RKO (cell line): ENCODE measurements at places on chromosomes 13 and 19.

- no peak for DNase-seq
These were observed 6.3 kb downstream of the PLIN3 start for GRCh38 chr19:4861147-4861546.

GRCh38 chr13:74036373-74036772, 97.8 kb downstream of the KLF12 start:
- DNase-seq = no peak

- no peak for DNase-seq
These were observed 4.7 kb downstream of the CCDC8 start for GRCh38 chr19:46408664-46409039.

- DNase-seq = no peak
These were observed 418.1 kb downstream of the SLITRK6 start for GRCh38 chr13:85381082-85381481.

DNA sequence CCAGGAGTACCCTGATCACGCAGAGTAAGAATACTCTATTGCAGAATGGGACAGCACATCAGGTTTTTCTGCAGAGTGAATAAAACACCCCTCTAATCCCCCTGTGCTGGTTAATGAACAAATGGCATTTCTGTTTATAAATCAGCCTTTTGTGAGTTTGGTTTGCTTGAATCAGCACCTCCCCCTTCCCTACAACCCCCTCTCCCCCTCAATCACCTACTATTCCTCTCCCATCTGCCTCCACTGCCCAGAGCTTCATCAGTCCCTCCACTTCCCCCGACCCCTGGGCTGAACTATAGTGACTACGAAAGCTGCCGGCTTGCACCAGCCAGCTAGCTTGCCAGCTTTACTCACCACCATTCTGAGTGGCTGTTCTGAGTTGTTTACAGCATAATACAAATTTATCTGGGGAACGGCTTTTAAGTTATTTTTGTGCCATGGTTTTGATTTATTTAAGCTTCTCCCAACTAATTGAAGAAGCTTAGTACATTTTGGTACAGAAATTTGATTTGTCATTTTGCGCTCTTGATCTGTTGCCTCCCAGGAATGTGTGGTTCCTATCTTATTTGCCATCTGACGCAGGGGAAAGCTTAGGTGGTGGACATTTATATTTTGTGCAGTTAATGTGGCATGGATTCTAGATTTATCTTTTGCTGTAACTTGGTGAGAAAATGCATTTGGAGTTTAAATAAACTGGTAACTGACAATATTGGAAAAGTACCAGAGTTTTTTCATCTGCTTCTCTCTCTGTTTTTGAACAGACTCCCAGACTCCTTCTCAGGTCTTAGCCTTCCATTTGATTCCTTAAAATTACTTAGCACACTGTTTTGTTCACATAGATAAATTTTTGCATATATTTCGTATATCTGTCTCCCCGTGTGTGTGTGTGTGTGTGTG, 41.7 kb upstream of the WDFY2 start:
- DNase-seq = no peak

DNA sequence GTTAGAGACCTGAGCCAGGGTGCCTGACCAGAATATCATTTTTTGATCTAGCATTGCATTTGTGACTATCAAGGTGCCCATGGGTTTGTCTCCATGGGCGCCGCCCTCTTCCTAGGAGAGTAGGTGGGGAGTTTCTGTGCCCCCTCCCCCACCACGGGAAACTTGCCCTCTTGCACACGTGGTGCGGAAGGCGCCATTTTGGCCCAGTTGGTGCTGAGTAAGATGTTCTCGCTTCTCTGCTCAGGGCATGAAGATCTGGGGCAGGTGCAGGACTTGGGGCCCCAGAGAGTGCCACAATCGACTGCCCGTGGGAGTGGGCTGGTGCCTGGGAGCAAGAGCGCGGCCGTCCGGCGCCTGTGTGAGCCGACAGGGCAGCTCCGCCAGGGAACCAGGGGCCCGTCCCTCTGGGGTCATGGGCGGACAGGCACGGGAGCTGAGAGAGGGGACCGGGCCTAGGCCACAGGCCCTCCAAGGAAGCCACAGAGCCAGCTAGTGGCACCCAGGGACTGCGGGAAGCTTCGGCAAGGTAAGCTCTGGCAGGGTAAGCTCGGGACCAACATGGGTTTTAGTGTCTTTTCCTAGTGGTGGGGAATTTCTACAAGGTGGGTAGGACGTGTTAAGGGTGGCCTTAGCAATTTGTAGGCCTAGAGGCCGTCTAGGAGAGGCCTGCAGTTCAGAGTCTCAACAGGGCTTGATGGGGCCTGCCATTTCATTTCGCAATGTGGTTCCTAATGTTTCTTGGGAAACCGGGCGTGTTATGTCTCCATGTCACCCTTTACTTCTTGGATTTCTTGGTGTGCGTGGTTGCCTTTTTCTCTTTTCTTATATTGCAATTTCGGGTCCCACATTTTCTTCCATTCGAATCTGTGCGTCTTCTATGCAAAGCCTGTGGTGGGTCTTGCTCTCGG, 14.5 kb downstream of the SACS start:
- no peak for DNase-seq

- peak; percentile 20 for DNase-seq
These were observed 152.4 kb downstream of the DCLK1 start for GRCh38 chr13:35978607-35979316.

DNA sequence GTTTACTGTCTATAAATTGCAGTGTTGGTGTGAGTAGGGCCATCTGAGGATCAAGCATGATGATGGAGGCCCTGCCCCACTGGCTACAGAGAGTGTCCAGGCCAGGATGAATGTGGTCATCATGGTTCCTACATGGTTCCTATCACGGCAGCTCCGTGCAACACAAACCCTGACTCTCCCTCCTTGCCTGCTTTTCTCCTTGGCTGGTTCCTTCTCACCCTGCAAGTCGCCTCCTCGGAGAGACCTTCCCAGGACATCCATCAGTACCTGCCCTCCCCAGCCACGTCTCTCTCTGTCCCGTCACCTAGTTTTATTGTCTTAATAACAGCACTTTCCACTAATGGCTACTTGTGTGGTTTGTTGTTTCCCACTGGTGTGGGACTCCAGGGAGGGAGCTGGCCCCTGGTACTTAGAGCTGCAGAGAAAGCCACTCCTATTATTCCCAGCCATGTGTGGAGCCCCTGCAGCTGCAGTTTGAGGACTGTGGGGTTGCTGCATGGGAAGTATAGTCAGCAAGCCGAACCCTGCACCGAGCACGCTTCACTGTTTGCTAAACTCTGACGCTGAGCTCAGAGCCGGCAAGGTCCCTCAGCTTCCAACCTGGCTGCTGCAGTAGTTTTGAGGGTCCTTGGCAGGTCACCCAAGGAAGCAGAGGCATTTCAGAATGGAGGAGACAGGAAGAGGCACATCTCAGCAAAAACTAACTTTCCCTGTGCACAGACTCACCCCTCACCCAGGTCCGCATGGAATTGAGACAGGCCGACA, 146.4 kb upstream of the VSTM2B start:
- no peak for DNase-seq

- DNase-seq = no peak
These were observed 38.2 kb downstream of the NFIC start for GRCh38 chr19:3404324-3405260.

GRCh38 chr13:105502193-105502592, 1033.3 kb downstream of the EFNB2 start:
- no peak for DNase-seq

GRCh38 chr13:32989290-32989667, 26.9 kb upstream of the KL start:
- DNase-seq = no peak

DNA sequence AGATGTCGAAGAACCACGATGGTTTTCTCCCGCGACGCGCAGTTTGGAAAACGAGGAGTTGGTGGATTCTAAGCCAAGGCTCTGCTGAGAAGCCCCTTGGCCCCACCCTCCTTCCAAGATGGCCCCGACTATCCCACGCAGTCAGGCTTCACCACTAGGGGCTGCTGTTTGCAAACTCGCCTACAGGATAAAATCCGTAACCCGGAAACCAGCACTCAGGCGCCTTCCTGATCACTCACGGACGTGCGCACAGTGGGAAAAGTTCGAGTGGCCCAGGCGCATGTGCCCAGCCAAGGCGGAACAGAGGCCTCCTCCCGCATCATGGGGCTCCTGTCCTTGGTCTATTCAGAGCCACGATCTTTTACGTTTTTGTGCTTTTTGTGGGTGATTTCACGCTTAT, 19.2 kb upstream of the UQCR11 start:
- peak; percentile 30 for DNase-seq

DNA sequence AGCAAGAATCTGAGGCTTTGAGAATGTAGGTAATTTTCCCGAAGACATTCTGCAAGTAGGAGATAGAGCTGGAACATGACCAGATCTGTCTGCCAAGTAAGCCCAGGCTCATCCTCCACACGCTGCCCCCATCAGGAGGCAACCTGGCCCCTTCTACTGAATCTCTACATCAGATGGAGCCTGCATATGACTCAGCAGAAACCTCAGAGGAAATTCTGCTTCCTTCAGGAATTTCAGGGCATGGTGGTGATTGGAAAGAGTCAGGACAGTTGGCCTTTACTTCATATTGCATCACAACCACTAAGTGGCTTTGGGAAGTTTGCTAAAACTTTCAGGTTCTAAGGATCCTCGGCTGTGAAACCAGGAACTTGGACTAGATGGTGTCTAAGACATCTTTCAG, 85.2 kb downstream of the LRRC63 start:
- peak; percentile 9 for DNase-seq

GRCh38 chr19:39363901-39364457, 21.8 kb downstream of the SAMD4B start:
- no peak for DNase-seq

GRCh38 chr13:114011226-114011625, 37.4 kb upstream of the C13orf46 start:
- DNase-seq = no peak

DNA sequence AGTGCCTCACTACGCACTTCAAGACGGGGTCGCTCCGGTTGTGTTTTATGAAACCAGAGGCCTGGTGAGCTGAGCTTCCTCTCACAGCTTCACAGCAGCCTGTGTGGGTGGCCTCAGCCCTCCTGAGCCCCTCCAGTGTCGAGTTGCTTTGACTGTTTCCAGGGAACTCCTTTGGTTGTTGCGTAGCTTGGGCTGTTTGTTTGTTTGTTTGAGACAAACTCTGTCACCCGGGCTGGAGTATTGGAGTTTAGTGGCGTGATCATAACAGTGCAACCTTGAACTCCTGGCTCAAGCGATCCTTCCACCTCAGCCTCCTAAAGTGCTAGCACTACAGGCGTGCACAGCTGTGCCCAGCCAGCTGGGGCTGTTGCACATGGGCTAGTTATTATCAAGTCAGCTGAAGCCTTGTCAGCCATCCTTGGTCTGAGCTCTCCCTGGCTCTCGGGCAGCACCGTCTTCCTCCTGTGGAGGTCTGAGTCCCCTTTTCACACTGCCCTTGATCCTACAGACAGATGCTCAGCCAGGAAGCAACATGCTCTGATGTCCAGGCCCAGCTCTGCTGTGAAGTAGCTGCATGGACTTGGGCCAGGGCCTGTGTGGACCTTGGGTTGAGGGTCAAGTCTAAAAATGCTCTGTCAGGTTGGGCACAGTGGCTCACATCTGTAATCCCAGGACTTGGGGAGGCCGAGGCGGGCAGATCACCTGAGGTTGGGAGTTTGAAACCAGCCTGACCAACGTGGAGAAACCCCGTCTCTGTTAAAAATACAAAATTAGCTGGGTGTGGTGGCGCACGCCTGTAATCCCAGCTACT, 10.2 kb downstream of the DOT1L start:
- no peak for DNase-seq

GRCh38 chr13:23898101-23898500, 799 bp upstream of the C1QTNF9B start:
- DNase-seq = no peak

- DNase-seq = peak; percentile 67
These were observed 57.9 kb downstream of the RXFP2 start for GRCh38 chr13:31797154-31797775.

- DNase-seq = no peak
These were observed 10.8 kb downstream of the RINL start for GRCh38 chr19:38867171-38867780.
